ENCODE measurements at places on chromosomes 4 and X. TPM values are rescaled to one million over a fixed set of nuclear protein-coding genes. Genes with fewer than 3 reads are reported as not detected.

DNA sequence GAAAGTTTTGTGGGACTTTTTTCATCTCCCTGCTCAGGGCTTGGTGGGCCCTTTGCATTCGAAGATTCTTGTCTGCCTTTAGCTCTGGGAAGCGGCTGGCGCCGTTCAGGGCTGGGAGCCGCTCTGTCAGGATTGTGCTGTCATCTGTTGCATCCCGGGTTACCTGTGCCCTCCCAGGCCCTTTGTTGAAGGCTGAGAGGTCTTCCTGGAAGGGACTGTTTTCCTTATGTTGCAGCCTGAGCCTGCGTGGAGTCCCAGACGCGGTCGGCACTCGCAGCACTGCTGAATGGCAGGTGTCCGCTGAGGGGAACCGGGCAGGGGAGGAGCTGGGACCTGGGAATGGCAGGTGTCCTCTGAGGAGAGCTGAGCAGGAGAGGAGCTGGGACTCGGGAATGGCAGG, 15.9 kb downstream of the RGS12 start:
- DNase-seq: no peak

DNA sequence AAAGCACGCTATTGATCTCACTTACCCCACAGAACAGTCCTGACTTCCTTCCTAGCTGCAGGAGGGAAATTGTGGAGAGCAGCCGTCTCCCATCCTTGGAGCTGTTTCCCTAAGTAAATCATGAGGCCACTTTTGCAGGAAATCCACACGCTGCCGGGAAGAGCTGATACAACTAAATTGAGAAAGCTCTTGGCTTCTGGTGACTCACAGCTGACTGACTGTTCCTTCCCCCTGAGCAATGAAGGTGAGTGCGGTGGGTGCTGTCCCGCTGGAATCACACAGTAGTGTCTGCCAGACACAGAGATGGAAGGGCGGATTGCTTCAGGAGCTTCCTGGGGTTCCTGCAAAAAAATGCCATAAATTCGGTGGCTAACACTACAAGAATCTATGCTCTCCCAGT, 268.9 kb downstream of the ASMT start:
- DNase-seq: no peak

GRCh38 chr4:117634716-117635115, 399.6 kb upstream of the NDST3 start:
- DNase-seq: no peak

DNA sequence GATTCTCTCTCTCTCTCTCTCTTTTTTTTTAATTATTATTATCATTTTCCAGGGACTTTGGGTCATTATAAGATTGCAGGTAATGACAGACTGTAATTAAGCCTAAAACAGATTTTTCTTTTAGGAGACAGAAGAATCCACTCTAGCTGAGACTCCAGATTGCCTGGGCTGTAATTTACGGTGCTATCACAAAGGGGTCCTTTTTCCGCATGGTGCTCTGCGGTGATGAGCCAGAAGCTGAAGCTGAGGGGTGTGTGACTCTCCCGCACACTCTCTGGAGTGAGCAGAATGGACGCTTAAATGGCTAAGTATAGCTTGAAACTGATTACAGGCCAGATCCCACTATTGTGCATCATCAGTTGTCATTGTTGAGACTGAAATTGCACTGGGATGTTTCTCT, 50.0 kb downstream of the LGI2 start:
- no peak for DNase-seq

DNA sequence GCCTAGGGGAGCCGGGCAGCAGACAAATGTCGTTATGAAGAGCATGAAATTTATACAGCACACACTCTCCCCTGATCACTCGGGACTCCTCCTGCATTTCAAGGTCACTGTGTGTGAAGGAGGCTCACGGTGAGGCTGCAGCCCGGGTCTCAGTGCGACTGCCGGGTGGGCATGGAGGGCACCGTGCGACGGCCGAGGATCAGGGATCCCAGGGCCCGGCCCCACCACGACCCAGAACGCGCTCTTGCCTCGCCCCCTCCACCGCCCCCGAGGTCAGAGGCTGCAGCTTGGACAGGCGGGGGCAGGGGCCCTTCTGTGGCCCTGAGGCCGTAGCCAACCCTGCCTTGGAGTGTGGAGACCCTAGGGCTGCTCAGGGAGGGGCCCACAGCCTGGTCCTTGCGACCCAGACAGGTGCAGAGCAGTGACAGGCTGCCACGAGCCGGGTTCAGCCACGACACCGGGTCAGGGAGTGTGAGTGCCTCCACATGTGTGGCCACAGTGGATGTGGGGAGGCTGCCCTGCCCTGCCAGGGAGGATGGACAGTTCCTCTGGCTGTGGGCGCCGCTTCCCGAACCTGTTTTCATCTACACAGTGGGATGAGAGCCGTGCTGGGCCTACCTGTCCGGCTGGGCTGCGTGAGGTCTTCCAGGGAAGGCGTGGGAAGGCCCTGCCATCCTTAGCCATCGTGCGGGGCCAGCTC, 89.3 kb upstream of the NKX1-1 start:
- no peak for DNase-seq

GRCh38 chrX:39211501-39211900, 410.2 kb downstream of the MID1IP1 start:
- DNase-seq: no peak

- peak; percentile 63 for DNase-seq
These were observed 44.8 kb downstream of the GAB1 start for GRCh38 chr4:143381189-143382118.

- DNase-seq: no peak
These were observed 127.1 kb downstream of the PJA1 start for GRCh38 chrX:69038188-69038587.

DNA sequence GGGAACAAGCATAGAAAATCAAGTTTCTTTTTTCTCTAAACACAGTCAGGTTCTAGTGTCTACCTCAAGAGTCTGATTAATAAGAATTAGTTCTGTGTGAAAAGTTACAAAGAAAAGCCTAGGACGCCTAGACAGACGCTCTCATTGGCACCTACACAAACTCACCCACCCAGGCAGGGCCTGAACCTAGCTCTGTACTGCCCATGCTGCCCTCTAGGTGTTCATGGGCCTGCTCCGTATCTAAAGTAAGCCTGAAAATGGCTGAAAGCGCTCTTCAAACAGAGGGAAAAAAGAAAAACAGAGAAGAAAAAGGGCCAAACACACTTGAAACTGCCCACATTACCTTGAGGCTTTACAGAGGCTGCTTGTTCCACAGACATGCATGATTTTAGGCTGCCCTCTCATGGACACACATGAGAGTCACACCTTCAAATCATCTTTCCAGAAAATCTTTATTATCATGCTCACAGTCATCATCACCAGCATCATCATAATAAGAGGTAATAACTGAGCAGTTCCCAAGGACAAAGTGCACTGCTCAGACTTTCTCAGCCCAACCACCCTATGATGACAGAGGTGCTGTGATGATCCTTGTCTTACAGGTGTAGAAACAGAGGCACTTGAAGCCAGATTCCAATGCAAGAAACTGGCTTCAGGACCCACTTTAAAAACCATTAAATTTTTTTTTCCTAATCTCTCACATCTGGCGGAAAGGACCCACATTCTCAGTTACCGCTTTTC, 49.6 kb downstream of the MAP7D2 start:
- peak; percentile 30 for DNase-seq

- no peak for DNase-seq
These were observed 104.9 kb downstream of the CHIC2 start for GRCh38 chr4:53959343-53960120.

DNA sequence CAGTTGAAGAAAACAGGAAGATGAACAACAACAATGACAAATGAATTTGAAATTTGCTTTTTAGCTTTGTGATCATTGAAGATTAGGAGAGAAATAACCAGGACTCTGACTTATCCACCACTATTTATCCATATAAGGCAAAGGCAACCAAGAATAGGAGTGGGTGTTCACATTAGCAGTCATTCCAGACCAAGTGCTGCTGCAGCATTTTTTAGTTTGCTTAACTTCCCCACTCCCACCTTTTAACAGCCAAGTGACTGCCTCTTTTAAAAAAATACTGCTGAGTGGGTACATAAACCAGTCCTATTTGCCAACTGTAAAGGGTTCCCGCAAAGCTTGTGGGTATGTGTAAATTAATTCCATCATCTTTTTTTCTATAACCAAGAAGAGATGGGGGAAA, 230.9 kb downstream of the IQCM start:
- DNase-seq: no peak

- peak; percentile 19 for DNase-seq
These were observed 338 bp upstream of the KLHL2 start for GRCh38 chr4:165207016-165207430.

- no peak for DNase-seq
These were observed 62.4 kb upstream of the GABRQ start for GRCh38 chrX:152575331-152575730.

GRCh38 chr4:6448476-6449170, 23.8 kb downstream of the PPP2R2C start:
- no peak for DNase-seq

- DNase-seq: no peak
These were observed 30.3 kb upstream of the TMSB15B start for GRCh38 chrX:103932133-103932532.

- DNase-seq: peak; percentile 20
These were observed 15.8 kb upstream of the CXorf38 start for GRCh38 chrX:40663078-40663740.

GRCh38 chr4:70760662-70761061, 38.9 kb downstream of the RUFY3 start:
- no peak for DNase-seq

- peak; percentile 80 for DNase-seq
These were observed at the start of gene CPE for GRCh38 chr4:165378745-165379677. Gene CPE, plus strand, starts transcription at chr4:165379008. Its CDS starts 214 bp downstream, at chr4:165379222.

DNA sequence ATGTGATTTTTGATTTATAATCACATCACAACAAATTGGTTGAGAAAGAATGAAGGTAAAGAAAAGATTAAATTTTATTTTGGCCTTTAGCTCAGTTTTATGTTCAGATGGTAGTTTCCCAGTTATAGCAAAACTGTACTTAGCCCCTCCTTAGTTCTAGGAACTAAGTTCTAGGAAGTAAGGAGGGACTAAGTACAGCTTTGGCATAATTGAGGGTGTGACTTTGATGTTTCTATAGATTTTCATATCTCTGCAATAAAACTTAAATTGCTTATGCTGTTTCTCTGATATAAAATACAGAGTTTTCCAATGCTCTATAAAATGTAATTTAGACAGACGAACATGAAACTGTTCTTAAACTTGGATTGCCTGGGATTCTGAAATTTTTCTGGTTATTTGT, 46.6 kb upstream of the SLC4A4 start:
- no peak for DNase-seq

- DNase-seq: no peak
These were observed 631.6 kb downstream of the PCDH18 start for GRCh38 chr4:136900696-136901095.

DNA sequence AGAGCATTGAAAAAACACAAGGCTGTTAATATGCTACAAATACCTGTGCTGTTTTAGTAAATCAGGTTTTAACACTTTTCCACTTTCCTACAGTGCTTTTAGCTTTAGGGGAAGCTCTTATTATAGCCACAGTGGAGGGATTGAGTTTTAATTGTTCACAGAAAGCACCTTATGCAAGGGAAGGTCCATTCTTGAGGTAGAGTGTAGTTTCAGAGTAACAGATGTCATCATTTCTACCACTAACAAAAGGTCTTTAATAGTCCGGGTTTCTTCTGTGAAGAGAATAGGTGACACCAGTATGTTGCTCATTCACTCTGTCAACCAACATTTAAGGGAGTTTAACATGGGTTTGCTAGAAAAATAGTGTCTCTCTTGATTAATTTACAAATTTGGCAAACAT, 104.4 kb downstream of the STIM2 start:
- no peak for DNase-seq

DNA sequence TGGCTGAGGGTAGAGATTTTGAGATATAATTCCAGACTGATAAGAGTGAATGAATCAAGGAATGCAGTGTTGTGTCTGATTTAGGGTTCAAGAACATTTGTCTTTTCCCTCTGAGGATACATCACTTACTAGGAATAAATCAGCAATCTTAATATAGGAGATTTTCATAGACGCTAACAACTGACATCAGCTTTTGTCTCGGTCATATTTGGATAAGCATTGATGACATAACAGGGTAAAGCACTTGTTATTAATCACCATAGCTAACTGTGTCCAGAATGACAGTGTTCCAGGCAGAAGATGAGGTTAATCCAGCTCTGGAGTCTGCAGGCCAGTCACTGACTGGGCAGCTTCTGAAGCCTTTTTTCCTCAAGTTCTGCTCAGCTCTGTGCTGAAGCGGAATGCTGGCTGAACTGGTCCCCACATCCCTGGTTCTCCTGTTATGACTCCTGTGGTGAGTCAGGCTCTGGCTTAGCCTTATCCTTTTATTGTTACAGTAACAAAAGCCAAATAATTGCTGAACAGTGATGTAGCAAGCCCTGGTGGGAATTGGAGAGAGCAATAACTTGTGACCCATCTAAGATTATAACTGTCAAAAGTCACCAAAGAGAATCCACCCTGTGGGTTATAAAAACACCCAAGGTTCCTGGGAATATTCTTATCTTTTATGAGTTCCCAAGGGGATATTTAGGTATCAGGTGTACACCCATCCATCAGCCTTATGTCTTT, 41.8 kb downstream of the FNIP2 start:
- peak; percentile 68 for DNase-seq

The ART3 gene
- 24.8 TPM for total RNA-seq

The SMIM10 gene
- total RNA-seq: 5.0 TPM

The POLN gene
- total RNA-seq: 3.8 TPM

The EDNRA gene
- total RNA-seq: 17.8 TPM

The MAGEB2 gene
- 29.5 TPM for total RNA-seq

The SERTM2 gene
- total RNA-seq: 0.05 TPM

The TECRL gene
- 1.5 TPM for total RNA-seq

The SPANXA1 gene
- not detected for total RNA-seq

The NAP1L2 gene
- 4.5 TPM for total RNA-seq

The SHROOM2 gene
- total RNA-seq: 36.8 TPM

The SLC38A5 gene
- total RNA-seq: 6.2 TPM
